ENCODE measurements at places on chromosomes 2 and 18. TPM values are rescaled to one million over a fixed set of nuclear protein-coding genes. Genes with fewer than 3 reads are reported as not detected.

CMPK2 gene
- not detected for total RNA-seq

CRYBA2 gene
- total RNA-seq = not detected

GNLY gene
- not detected for total RNA-seq

KCNIP3 gene
- not detected for total RNA-seq

LRRTM4 gene
- total RNA-seq = not detected

DSC2 gene
- total RNA-seq = not detected

CCDC121 gene
- 8.4 TPM for total RNA-seq

DNA sequence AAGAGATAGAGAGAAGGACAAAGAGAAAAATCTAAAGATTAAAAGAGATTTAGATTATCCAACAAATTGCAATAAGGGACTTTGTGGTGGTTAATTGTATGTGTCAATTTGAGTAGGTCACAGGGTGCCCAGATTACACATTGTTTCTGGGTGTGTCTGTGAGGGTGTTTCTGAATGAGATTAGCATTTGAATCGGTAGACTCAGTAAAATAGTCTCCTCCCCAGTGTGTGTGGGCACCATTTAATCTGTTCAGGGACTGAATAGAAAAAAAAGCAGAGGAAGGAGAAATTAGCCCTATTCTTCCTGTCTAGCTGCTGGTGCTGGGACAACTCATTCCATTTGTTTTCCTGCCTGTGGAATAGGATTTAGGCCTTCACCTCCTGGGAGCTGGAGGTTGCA, 339.8 kb upstream of the EPHA4 start:
- DNase-seq = no peak
- no peak overlapping the region for H3K27ac ChIP-seq
- H3K4me1 ChIP-seq = no peaks in the 10 kb centered on the region

DNA sequence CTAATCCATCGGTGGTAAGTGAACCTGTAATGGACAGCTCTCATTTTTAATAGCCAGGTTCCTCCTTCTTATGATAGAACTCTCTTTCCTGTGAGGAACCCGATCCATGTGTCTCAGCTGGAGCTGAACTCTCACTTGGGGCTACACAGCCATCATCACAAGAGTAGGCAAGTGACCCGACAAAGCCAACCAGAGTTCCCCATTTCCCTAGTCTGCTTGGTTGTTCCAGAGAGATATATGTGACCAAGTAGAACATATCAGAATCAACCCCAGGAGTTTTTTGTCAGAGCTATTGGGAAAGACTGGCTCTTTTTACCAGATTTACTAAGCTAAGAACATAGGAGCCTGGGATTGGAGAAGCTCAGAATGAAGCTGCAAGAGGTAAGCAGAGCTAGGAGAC, 14.6 kb upstream of the HNRNPLL start:
- peaks cover 7% of the 10 kb centered on the region for H3K4me1 ChIP-seq
- no peak overlapping the region for H3K4me3 ChIP-seq
- no peak for DNase-seq
- H3K36me3 ChIP-seq = no peaks in the 10 kb centered on the region
- H3K27me3 ChIP-seq = no peaks in the 10 kb centered on the region
- no peak overlapping the region for H3K27ac ChIP-seq

DNA sequence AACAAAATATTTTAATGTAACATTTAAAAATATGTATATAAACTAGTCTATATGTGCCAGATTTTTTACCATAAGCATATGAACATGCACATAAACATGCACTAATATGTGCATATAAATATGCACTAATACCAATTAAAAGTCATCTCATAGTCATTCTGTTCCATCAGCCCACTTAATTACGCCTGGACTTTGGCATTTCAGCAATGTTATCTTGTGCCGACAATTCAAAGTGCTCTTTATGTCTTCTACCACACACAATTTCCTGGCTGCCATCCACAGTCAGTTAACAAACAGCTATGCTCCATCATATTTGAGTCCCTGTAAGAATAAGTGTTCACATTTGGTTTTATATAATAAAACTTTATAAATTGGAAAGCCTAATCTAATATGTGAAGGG, 92.6 kb upstream of the TSPYL6 start:
- no peak overlapping the region for H3K4me3 ChIP-seq
- no peaks in the 10 kb centered on the region for H3K4me1 ChIP-seq
- H3K36me3 ChIP-seq = no peaks in the 10 kb centered on the region

GRCh38 chr2:203070701-203071100, 56.0 kb downstream of the NBEAL1 start:
- DNase-seq = no peak
- H3K27ac ChIP-seq = no peak overlapping the region
- no peaks in the 10 kb centered on the region for H3K36me3 ChIP-seq
- H3K4me1 ChIP-seq = no peaks in the 10 kb centered on the region

GRCh38 chr18:32093523-32093922, 1.8 kb downstream of the RNF138 start:
- no peaks in the 10 kb centered on the region for H3K27me3 ChIP-seq
- H3K4me1 ChIP-seq = no peaks in the 10 kb centered on the region
- H3K36me3 ChIP-seq = no peaks in the 10 kb centered on the region
- H3K27ac ChIP-seq = peak overlapping the region; percentile 91

DNA sequence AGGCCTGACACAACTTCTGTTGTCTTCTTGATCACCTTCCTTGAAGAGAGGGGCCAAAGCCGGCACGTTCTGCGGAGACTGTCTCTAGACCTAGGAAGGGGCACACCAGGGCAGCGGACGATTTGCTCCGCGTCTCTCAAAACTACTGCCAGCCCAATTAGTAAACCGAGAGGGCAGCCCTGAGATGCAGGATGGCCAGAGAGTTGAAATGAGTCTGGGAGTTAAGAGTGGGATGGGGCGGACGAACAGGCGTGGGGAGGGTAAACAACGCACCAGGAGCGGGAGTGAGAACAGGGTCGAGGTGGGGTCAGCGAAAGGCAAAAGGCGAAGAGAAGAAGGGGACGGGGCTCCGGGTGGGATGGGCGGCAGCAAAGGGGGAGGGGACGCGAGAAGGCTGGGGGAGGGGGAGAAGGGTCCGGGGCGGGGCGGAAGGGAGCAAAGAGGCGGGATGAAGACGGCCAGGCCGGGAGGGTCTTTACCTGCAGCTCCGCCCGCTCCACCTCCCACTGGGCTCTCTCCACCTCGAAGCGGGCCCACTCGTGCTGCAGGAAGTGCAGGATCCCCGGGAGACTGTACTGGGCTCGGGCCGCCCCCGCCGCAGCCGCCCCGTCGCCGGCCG, 476 bp downstream of the STRN start:
- H3K4me1 ChIP-seq = no peaks in the 10 kb centered on the region
- no peaks in the 10 kb centered on the region for H3K27me3 ChIP-seq
- H3K4me3 ChIP-seq = peak overlapping the region; percentile 94
- H3K27ac ChIP-seq = peak overlapping the region; percentile 34
- H3K36me3 ChIP-seq = no peaks in the 10 kb centered on the region

- no peak overlapping the region for H3K27ac ChIP-seq
- H3K4me1 ChIP-seq = peaks cover 3% of the 10 kb centered on the region
- no peaks in the 10 kb centered on the region for H3K27me3 ChIP-seq
- no peaks in the 10 kb centered on the region for H3K36me3 ChIP-seq
Observed at GRCh38 chr2:112187805-112188596, 49.8 kb downstream of the FBLN7 start.

DNA sequence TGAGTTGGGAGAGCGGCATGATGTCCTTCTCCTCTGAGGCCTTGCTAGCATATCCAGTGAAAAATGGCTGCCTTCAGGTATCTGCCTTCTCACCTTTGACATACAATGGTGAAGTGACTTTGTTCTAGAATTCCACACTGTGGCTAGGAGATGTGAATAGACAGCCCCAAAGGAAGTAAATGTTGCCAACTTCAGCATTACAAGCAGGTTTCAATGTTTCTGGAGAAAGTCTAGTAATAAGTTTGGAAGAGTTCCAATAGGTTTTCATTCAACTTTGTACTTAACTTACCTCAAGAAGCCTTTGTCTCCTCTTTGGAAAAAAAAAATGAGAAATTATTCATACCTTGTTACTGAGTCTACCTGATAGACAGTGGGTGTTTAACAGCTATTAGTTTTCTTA, 421.3 kb upstream of the MMADHC start:
- H3K27ac ChIP-seq = no peak overlapping the region
- H3K4me1 ChIP-seq = no peaks in the 10 kb centered on the region
- no peak overlapping the region for H3K4me3 ChIP-seq
- H3K27me3 ChIP-seq = no peaks in the 10 kb centered on the region
- no peaks in the 10 kb centered on the region for H3K36me3 ChIP-seq
- no peak for DNase-seq

DNA sequence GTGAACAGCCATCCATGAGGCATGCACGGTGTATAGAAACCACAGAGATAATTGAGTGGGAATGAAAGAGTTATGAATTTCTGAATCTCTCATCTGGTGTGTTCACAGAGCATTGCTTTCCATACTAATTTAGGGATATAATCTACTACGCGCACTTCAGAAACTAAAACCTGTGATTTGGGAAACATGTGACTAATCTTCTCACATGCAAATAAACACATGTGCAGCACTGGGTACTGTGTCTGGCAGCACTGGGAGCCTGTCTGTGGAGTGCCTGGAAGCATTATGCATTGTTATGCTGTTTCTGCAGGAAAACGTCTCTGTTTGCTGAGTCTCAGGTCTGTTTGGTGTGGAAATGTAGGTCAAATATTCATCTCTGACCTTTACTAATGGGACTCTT, 287.3 kb downstream of the CMPK2 start:
- DNase-seq = no peak
- H3K27me3 ChIP-seq = no peaks in the 10 kb centered on the region
- H3K4me1 ChIP-seq = peaks cover 6% of the 10 kb centered on the region

DNA sequence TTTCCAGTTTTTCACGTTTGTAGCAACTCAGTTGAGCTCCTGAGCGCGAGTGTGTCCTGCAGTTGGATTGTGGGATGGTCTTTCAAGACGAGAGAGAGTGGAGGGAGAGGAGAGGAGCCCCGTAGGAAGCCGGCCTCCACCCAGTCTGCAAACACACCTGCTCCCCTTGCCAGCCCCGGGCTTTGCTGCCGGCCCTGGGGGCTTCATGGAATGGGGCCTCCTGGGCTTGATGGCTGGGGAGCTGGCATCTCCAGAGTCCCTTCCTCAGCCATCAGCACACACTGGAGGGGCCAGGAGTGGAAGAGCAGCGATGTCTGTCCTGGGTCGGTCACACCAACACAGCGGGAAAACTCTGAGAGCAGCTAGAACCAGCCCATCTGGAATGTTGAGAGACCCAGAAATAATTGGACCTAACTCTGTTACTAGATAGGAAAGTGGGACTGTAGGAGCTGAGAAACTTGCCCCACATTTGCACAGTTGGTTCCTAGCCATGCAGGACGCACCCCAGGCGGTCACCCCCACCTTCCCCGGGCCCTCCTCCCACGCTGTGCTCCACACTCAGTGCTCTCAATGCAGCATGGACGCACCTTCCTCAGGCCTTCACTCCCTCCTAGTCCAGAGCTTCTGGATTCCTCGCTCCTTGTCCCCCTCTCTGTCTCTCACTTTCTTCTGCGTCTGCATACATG, 69.6 kb downstream of the PTGR3 start:
- H3K36me3 ChIP-seq = no peaks in the 10 kb centered on the region
- H3K27me3 ChIP-seq = no peaks in the 10 kb centered on the region
- DNase-seq = no peak
- H3K4me3 ChIP-seq = no peak overlapping the region

GRCh38 chr2:112811841-112812306, 24.7 kb downstream of the IL1B start:
- no peak overlapping the region for H3K4me3 ChIP-seq
- H3K4me1 ChIP-seq = peaks cover 25% of the 10 kb centered on the region
- H3K27ac ChIP-seq = no peak overlapping the region
- H3K36me3 ChIP-seq = no peaks in the 10 kb centered on the region

- no peak overlapping the region for H3K27ac ChIP-seq
- peaks cover 11% of the 10 kb centered on the region for H3K4me1 ChIP-seq
- peak; percentile 39 for DNase-seq
- H3K36me3 ChIP-seq = no peaks in the 10 kb centered on the region
- no peaks in the 10 kb centered on the region for H3K27me3 ChIP-seq
- H3K4me3 ChIP-seq = no peak overlapping the region
Observed at GRCh38 chr2:157061799-157062198, 195.7 kb upstream of the GALNT5 start.

- H3K27ac ChIP-seq = no peak overlapping the region
- H3K4me3 ChIP-seq = no peak overlapping the region
- no peaks in the 10 kb centered on the region for H3K36me3 ChIP-seq
- H3K27me3 ChIP-seq = no peaks in the 10 kb centered on the region
- H3K4me1 ChIP-seq = no peaks in the 10 kb centered on the region
- DNase-seq = no peak
Observed at GRCh38 chr18:13465476-13465875, 246.9 kb downstream of the LDLRAD4 start.

- H3K4me1 ChIP-seq = no peaks in the 10 kb centered on the region
- H3K36me3 ChIP-seq = no peaks in the 10 kb centered on the region
- no peak for DNase-seq
- H3K27ac ChIP-seq = no peak overlapping the region
- no peaks in the 10 kb centered on the region for H3K27me3 ChIP-seq
- H3K4me3 ChIP-seq = no peak overlapping the region
Observed at GRCh38 chr2:72378753-72379348, 231.2 kb upstream of the CYP26B1 start.

DNA sequence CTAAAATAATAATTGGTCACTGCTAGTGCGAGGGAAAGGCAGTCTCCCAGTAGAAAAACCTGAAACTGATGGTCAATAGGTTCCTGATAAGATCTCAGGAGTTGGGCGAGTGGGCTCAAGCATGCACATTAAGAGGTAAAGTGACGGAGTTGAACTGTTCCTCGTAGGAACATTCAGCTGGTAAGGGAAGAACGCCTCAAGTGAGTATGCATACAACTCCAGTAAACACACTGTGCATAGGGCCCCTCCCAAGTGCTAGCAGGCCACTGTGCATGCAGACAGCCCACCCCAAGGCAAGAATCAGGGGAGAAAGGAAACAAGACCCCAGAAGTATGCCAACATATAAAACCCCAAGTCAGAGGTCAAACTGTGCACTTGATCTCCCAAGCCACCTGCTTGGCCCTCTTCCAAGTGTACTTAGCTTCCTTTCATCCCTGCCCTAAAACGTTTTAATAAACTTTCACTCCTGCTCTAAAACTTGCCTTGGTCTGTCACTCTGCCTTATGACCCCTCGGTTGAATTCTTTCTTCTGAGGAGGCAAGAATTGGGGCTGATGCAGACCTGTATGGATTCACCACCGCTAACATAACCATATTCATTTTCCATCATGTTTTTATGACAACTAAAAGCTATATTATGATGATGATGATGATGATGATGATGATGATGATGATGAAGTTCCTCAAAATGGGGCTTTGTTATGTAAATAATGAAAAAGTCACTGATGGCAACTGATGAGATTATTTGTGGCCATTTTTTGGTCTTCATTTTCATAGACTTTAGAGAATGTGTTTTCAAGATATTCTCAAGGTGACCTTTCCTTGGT, 118.0 kb upstream of the RAB27B start:
- no peak overlapping the region for H3K27ac ChIP-seq
- no peaks in the 10 kb centered on the region for H3K4me1 ChIP-seq
- no peaks in the 10 kb centered on the region for H3K36me3 ChIP-seq

DNA sequence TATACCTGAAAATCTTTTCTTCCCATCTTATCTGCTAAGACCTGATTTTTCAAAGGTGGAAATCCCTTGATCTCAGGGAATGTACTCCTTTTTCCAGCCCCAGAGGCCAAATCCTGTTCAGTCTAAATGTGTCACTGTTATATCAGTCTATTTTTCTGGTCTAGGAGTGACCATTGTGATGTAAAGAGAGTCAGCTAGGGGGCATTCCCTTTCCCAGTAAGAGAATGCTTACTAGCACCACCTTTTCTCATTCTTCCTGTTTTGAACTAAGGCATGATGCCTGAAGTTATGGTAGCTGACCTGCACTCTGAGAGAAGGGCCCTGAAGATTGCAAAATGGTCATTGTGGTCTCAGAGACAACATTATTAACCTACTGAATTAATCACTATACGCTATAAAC, 124.1 kb upstream of the XIRP2 start:
- no peak for DNase-seq
- no peak overlapping the region for H3K4me3 ChIP-seq
- no peak overlapping the region for H3K27ac ChIP-seq

Measured in SJCRH30 (cell line).